ENCODE measurements at places on chromosomes 1 and 21. TPM values are rescaled to one million over a fixed set of nuclear protein-coding genes. Genes with fewer than 3 reads are reported as not detected.

- H3K4me3 ChIP-seq = no peak overlapping the region
- no peaks in the 10 kb centered on the region for H3K4me1 ChIP-seq
- no peaks in the 10 kb centered on the region for H3K36me3 ChIP-seq
- DNase-seq = no peak
- H3K27ac ChIP-seq = no peak overlapping the region
Observed at GRCh38 chr1:53306168-53306567, 21.7 kb downstream of the LRP8 start.

GRCh38 chr1:245382981-245383380 lies 228.2 kb downstream of the KIF26B start:
- H3K4me3 ChIP-seq = no peak overlapping the region
- DNase-seq = no peak
- no peaks in the 10 kb centered on the region for H3K36me3 ChIP-seq
- H3K27ac ChIP-seq = no peak overlapping the region

DNA sequence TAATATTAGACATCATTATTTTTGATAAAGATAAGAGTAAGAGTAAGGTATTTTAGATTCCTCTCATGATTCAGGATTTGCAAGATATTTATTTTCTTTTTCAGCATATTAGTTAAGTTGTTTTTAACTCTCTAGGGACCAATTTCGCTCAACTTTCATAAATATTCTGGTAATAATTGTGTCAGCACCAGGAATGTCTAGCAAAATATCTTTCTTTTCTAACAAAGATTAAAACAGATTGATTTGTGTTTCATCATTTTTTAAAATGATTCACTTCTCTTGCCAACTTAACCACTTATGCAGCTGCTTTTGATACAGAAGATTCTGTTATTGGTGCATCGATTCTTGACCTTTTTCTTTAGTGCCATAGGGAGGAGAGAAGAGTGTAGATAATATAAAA lies 172.8 kb upstream of the PTGFR start:
- H3K36me3 ChIP-seq = no peaks in the 10 kb centered on the region
- DNase-seq = no peak
- H3K27me3 ChIP-seq = no peaks in the 10 kb centered on the region

DNA sequence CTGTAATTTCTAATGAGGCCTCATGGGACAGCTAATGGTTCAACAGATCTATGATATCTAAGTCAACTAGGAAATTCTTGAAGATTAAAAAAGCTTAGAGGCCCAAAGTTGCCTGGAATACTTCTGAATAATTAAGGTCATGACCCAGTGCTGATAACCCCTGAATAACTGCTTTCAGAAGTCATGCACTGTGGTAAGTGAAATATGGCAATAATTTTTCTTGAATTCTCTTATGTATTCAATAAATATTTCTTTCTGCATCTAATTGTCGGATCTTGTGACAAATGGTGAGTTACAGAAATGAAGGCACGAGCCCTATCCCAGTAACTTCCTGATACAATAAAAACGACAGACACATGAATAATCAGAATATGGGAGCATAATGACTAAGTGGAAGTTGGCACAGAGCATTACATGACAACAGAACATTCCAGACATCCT lies 219.3 kb upstream of the GREM2 start:
- no peak overlapping the region for H3K4me3 ChIP-seq
- no peak for DNase-seq
- H3K27me3 ChIP-seq = no peaks in the 10 kb centered on the region
- H3K36me3 ChIP-seq = no peaks in the 10 kb centered on the region

The CCDC30 gene
- 5.0 TPM for polyA plus RNA-seq

The SMCP gene
- not detected for polyA plus RNA-seq

The CD55 gene
- 24.1 TPM for polyA plus RNA-seq

The GNAT2 gene
- polyA plus RNA-seq = not detected

All from large intestine (tissue), 12 donors.